HS-5 (cell line): ENCODE measurements at places on chromosomes 11 and 22.

GRCh38 chr22:24486501-24486921, 8.6 kb upstream of the UPB1 start:
- DNase-seq, result peak; percentile 68

DNA sequence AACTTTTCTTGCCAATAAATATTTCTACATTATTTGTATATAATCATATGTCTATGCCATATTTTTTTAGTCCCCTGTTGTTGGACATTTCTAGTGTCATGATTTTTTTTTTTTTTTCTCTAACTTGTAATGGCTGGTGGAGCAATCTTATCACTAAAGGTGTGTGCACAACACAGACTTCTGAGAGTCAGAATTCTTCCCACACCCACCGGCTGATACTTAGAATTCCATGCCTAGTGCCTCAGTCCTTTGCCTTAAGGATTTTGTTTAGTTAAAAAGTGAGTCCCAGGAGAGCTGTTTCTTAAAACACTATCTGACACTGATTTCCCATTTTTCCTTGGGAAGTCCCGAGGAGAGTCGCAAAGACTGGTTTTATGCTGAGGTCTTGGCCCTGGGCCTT, 87.7 kb upstream of the BARX2 start:
- no peak for DNase-seq

DNA sequence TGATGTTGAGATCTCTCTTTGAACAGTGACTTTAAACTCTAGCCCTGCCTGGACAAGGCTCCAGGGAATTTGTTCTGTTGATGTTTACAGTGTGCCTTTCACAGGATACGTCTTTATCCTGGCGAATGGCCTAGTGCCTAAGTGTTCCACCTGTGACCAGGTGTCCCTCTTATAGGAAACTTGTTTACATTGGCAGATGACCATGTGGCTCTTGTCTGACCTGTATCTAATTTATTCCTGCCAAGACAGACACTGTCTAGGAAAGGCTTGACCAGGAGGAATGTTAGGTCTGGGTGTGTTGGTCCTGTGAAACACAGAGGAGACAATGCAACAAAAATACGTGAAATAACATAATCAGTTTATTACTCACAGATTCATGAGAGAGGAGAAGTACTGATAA, 875.6 kb downstream of the METTL15 start:
- DNase-seq, result no peak

- no peak for DNase-seq
These were observed 331.5 kb downstream of the KCNA4 start for GRCh38 chr11:29685361-29685760.

- no peak for DNase-seq
These were observed 1.8 kb downstream of the IGF2 start for GRCh38 chr11:2137202-2138067.

DNA sequence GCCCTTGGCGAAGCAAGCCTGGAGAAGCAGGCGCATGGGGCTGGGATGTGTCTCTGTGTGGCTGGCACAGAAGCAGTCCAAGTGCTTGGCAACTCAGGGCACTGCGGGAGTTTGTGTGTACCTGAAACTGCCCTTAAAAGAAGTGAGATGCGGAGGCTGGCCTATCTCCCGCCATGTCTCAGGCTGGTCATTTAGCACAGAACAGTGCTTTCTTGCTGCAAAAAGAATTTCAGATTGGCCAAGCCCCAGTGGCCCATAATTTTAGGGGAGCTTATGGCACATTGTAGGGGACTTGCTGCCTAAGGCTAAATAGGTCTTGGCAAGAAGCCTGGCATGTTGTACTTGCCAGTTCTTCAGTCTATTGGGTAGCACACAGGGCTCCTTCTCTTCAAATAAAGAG, 16.4 kb downstream of the EHF start:
- no peak for DNase-seq

DNA sequence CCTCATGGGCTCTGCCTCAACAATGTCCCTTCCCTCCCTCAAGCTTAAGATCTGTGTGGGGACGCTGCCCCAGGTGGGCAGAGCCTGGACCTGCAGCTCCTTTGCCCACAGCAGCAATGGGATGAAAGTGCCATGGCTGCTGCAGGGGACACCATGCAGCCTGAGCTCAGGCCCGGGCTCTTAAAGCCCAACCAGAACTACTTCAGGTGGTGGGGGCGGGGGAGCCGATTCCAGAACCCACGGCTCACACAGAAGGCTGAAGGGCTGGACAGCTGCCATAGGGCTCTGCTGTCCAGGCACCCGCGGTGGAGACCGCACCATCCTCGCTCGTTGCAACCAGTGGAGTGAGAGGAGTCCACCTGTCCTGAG, 12.5 kb downstream of the CHID1 start:
- DNase-seq, result no peak

- DNase-seq, result no peak
These were observed 89.3 kb upstream of the CEP126 start for GRCh38 chr11:101825531-101825930.

GRCh38 chr22:27220339-27220738, 563.0 kb downstream of the MIAT start:
- DNase-seq, result peak; percentile 66

- DNase-seq, result no peak
These were observed 68.4 kb downstream of the LARGE1 start for GRCh38 chr22:33851821-33852384.

- DNase-seq, result no peak
These were observed 200.1 kb upstream of the POU2AF2 start for GRCh38 chr11:111045407-111045803.

DNA sequence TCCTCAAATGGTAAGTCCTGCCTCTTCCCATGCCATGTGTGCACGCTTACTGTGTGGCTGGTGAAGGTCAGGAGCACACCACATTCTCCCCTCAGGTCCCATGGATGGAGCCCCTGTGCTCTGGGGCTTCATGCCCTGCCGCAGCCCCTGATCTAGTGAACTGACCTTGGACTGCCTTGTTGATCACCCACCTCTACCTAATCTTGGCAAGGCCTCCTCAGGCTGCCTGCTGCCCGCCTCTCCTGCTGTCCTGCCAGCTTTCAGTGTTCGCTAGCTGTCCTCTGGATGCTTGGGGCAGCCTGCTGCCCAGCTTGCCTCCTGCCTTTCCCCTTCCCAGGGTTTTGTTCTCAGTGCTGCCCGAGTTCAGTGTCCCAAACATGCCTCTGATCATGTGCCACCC, 38.1 kb downstream of the CABIN1 start:
- DNase-seq, result no peak

DNA sequence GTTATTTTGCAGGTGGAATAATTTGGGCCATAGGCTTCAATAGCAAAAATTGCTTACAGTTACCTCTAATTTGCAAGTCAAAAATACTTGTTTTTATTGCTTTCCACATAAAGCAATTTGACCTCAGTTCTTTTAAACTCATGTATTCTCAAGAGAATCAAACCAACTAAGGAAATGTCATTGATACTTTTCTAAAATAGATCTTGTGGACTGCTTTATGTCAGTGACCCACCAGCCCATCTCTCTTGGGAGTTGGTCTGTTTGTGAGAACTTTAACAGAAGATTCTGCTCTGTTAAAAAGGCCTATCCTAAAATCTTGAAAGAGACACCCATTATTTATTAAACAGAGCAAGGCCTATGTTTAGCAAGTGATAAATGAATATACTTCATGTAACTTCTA, 75.2 kb downstream of the DDIAS start:
- no peak for DNase-seq

- no peak for DNase-seq
These were observed 619.0 kb downstream of the SOX6 start for GRCh38 chr11:15737320-15737719.

GRCh38 chr11:116239247-116239646, 533.5 kb downstream of the BUD13 start:
- no peak for DNase-seq

DNA sequence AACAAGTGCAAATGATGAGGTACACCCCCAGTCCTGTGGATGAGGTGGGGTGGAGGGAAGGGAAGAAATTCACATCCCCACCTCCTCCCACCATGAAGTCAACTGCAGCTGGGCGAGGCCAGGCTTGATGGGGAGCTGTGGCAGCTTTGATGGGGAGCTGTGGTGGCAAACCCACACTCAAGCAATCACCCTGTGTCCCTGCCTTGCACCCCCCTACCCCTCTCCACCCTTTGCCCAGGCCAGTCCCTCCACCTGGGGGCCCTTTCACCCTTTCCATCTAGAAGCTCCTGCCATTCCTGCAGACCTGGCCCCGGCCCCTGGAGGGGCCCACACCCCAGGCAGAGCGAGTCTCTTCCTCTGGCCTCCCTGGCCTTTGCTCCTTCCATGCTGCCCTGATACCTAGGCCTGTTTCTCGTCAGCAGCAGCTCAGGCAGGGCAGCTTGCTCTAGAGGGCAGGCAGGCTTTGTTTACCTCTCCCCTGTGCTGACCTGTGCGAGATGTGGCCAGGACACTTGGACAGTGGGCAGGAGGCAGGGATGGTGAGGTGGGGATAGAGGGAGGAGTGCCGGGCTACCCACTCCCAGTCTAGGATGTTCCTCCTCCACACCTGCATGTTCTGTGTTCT, 4.5 kb upstream of the FGF3 start:
- no peak for DNase-seq

DNA sequence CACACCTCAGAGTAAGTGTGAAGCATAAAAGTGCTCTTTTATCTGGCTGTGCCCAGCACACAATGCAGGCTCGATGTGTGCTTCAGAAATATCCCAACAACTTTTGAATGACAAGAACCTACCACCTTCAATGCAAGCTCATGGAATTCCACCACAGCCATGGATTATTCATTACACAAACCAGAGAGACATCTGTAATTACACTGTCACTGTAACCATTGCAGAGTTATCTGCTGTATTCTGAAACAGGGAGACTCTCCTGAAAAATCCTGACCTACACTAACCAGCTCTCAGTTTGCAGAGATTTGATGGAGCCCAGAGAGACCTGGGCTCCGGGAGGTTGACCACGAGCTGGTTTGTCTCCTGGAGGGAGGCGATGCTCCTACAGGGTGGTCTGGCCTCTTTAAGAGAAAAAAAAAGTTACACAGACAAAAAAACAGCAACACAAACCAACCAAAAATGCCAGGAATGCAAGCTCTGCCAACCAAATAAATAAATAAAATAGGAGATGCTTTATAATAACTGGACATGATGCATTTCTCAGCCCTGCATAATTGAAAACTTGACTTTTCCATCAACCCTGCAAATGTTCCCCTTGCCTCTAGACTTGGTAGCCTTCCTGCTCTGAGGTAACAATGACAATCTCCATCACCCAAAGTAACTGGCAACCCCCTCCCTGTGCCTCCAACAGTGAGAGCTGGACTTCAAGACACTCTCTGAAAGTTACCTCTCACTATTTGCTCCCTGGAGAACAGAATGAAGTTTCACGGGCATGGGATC, 69.7 kb downstream of the ETS1 start:
- no peak for DNase-seq

GRCh38 chr22:30046716-30047363, 33.4 kb upstream of the HORMAD2 start:
- no peak for DNase-seq

GRCh38 chr11:57473285-57473841, 13.0 kb downstream of the RTN4RL2 start:
- DNase-seq, result no peak

GRCh38 chr11:15883455-15883920, 472.9 kb downstream of the SOX6 start:
- no peak for DNase-seq

DNA sequence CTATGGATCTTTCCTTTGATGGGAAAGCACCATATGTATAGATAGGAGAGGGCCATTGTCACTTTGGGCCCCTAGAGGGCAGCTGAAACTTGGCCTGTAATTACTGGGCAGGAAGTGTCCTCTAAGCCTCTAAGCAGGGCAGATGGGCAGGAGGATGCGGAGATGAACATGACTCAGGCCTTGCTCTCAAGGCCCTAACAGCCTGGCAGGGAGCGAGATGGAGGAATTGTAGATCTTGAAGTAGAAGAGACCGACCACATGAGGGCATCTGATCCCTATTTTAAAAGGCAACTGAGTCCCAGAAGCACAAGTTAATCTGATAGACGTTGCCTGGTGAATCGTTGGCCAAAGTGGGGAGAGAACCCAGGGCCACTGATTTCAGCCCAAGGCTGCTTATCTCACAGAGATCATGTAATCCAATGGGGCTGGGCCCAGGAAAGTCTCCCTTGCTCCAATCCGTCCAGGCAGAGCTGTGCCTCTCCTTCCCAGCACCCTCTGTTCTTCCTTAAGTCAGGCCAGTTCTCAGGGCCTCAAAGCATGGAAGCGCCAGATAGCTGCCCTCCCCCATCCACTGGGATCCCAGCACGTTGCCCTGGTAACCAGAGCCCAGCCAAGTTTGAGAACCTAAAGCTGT, 2.5 kb upstream of the SEPTIN3 start:
- DNase-seq, result peak; percentile 65
